ENCODE measurements at places on chromosomes 1 and 21.

GRCh38 chr1:52296345-52296744, 69.7 kb downstream of the CC2D1B start:
- DNase-seq, result peak; percentile 14

GRCh38 chr1:169105434-169106094, 926 bp upstream of the ATP1B1 start:
- DNase-seq, result peak; percentile 53

- no peak for DNase-seq
Observed at GRCh38 chr1:179206812-179207211, 22.7 kb downstream of the ABL2 start.

- DNase-seq, result no peak
Observed at GRCh38 chr1:53578358-53578757, 119.2 kb downstream of the DMRTB1 start.

GRCh38 chr1:84736944-84737343, 46.7 kb upstream of the SSX2IP start:
- DNase-seq, result no peak

- no peak for DNase-seq
Observed at GRCh38 chr1:232305050-232305449, 324.9 kb downstream of the SIPA1L2 start.

DNA sequence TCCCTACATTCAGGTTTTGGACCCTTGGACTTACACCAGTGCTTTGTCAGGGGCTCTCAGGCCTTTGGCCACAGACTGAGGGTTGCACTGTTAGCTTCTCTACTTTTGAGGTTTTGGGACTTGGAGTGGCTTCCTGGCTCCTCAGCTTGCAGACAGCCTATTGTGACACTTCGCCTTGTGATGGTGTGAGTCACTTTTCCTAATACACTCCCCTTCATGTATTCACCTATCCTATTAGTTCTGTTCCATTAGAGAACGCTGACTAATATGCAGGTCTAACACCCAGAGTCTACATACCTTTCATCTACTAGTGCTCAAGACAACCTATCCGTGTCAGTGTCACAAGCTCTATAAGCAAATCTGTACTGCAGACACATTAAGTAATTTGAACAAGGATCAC, 605.3 kb downstream of the KCNT2 start:
- no peak for DNase-seq

- no peak for DNase-seq
Observed at GRCh38 chr1:165313903-165314302, 42.6 kb downstream of the LMX1A start.

GRCh38 chr1:204464187-204464631, 30.4 kb downstream of the PIK3C2B start:
- no peak for DNase-seq

Data from hippocampal formation (tissue), 2 donors.